ENCODE measurements at places on chromosomes 13 and 19.
A peak's percentile ranks its signal among the peaks of the same experiment; 100 is the strongest.

- no peak for DNase-seq
Measured at GRCh38 chr19:6424195-6424938, at the start of gene KHSRP. Gene KHSRP, minus strand, starts transcription at chr19:6424811. Its CDS starts 110 bp downstream, at chr19:6424701.

GRCh38 chr13:100382785-100383184, 205.8 kb downstream of the GGACT start:
- DNase-seq = no peak

DNA sequence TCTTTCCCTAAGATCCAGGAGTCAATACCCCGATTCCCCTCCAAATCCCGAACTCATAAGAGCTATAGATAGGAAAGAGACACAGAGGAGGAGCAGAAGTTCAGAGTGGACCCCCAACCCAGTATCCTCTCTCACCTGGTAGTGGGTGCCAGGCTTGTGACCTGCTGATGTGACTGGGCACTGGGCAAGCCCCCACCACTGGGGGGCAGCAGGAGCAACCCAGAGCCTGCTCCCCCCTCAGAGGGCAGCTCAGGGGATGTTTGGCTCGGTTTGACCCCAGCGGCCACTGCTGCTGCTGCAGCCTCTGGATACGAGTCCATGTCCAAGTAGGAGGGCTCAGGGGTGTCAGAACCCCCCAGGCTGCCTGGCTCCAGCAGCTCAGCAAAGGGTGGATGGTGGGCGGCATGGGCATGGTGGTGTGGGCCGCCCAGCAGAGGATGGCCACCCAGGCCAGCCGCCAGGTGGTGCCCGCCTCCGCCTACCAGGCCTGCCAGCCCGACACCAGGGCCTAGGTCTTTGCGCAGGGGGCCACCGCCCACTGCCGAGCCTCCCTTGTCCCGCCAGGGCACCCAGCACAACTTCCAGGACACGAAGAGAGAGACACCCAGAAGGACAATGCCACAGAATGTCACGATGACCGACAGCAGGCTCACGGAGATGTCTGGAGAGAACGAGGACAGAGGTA, 7.4 kb downstream of the SYT3 start:
- no peak for DNase-seq

- DNase-seq = no peak
Measured at GRCh38 chr19:35011091-35011689, 11.1 kb downstream of the GRAMD1A start.

GRCh38 chr19:7679771-7680605, 645 bp upstream of the TRAPPC5 start:
- DNase-seq = no peak

GRCh38 chr13:44870456-44870929, 118.8 kb downstream of the NUFIP1 start:
- DNase-seq = no peak

DNA sequence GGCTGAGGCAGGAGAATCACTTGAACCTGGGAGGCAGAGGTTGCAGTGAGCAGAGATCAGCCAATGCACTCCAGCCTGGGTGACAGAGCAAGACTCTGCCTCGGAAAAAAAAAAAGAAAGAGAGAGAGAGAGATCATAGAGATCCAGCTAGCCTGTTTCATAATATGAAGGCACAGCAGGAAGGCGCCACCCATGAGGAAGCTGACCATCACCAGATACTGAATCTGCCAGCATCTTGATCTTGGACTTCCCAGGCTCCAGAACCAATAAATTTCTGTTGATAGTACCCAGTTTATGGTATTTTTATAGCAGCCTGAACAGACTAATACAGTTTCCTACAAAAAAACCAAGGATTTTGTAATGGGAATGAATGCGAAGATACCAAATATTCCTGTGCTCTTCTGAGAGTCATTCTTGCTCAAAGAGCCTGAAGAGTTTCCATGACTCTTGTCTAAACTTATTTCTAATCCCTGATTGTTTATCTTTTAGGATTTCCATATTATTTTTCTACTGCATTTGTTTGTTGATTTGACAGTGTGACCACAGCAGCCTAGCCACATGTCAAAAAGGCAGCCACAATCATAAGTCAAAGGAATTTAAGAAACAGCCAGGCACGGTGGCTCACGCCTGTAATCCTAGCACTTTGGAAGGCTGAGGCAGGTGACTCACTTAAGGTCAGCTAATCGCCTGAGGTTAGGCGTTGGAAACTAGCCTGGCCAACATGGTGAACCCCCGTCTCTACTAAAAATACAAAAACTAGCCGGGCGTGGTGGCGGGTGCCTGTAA, 37.7 kb upstream of the PDCD5 start:
- DNase-seq = no peak

GRCh38 chr19:55146078-55146704, 2.8 kb downstream of the TNNT1 start:
- no peak for DNase-seq

DNA sequence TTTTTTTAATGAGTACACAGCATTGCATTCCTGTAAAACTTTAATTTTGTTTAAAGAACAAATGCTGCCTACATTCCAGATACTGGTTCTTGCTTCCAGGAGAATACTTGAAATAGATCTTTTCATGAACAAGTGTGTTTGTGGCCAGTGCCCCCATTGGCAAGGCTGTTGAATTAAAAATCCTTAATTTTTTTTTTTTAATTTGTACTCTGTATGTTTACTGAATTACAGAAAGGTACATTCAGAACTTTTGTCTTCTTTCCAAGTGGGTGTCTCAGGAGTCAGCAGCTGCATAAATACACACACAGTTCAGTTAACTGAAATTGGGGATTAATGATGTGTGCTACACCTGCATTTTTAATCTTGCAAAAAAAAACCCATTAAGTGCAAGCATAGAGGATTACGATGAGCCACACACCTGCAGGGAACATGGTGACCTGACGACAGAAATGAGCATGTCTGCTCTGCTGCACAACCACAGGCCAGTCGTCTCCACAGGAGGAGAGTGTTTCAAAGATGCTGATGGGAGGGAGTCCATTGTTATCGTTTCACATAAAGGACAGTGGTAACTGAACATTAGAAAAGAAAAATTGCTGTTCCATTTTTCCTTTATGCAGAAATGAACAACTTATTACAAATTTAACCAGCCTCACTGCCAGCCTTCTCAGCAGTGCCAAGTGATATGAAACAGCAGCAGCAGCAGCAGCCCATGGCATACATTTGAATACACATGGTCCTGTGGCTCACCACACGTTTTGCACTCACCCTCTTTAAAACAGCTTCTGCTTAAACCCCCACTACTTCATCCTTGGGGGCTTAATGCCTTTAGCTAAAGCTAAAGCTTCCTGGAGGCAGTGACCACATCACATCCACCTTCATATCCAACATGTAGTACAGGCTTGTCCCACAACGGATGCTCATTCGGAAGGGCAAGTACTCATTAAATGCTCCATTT, 72.3 kb upstream of the RFC3 start:
- no peak for DNase-seq

- no peak for DNase-seq
Measured at GRCh38 chr19:11423791-11424181, 4.7 kb upstream of the RGL3 start.

DNA sequence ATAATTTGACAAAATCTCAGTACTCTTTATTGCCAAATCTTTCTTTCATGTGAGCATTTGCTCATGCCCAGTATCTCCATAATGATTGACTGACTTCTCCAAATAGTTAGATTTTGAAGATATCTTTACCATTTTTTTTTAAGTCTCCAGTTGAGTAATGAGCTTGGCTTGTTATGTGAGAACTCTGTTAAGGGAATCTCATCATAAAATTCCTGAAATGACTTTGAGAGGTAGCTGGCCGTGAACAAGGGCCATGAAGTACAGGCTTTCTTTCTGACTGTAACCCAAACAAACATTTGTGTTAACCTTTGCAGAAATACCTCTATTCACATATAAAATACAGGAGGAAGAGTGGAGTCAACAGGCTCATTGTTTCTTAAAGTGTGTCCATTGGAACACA, 449.7 kb downstream of the IRS2 start:
- DNase-seq = no peak

DNA sequence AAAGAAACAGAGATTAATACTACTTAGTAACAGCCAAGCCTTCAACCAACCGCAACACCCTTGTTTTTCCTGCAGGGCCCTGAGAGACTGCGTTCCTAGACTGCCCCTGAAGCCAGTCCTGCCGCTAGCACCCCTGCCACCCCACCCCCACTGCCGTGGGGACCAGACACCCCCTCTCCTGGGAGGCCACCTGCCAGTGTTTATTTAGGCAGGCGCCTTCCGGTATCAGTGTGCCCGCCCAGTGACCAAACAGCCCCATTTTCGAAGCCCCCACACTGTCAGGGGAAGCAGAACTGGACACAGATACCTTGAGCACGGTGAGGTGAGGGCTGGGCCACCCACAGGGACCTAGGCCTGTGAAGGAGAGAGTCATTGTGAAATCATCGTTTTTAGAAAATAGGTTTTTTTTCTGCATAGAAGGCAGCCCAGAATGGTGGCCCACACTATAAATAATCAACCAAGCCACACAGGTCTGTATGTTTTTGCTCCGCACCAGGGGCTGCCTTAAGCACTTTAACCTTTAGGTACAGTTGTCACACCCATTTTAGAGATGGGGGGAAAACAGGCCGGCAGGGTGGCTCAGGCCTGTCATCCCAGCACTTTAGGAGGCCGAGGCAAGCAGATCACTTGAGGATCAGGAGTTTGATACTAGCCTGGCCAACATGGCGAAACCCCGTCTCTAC, 3.5 kb upstream of the TLE5 start:
- DNase-seq = no peak

GRCh38 chr19:16587833-16588823, 15.9 kb upstream of the SLC35E1 start:
- DNase-seq = peak; percentile 28

DNA sequence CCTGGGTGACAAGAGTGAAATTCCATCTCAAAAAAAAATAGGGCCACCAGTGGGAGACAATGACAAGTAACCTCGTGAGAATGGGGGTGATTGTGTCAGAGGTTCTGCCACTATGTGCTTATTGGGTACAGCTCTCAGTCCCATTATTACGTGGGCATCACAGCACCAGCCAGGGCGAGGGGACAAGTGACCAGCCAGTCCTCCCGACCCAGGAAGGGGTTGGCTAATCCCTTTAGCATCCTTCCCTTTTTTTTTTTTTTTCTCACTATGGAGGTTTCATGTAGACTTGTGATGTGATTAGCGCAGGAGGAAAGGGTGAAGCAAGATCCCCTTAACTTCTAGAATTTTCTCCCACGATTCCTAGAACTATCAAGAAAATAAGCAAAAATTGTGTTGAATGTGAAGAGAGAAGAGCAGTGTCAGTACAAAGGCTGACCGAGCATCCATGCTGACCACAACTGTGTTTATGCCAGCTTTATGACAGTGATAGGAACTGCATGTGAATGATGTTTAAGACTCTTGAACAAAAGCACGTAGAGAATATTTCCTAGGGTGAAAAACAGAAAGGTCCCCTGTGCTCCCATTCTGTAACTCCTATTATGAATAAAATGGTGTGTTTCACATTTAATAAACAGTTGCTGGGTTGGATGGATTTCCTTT, 50.0 kb downstream of the ALOX5AP start:
- no peak for DNase-seq

- DNase-seq = no peak
Measured at GRCh38 chr19:47699360-47699917, 13.8 kb upstream of the EHD2 start.

- no peak for DNase-seq
Measured at GRCh38 chr13:20420938-20421337, 104.7 kb downstream of the CRYL1 start.

- no peak for DNase-seq
Measured at GRCh38 chr19:10797078-10797477, 38.9 kb downstream of the TMED1 start.

- DNase-seq = no peak
Measured at GRCh38 chr19:8731428-8732169, 10.2 kb downstream of the OR2Z1 start.

GRCh38 chr19:15995536-15995935, 46.7 kb downstream of the OR10H4 start:
- no peak for DNase-seq

- no peak for DNase-seq
Measured at GRCh38 chr13:90552702-90553101, 794.8 kb upstream of the MIR17HG start.

DNA sequence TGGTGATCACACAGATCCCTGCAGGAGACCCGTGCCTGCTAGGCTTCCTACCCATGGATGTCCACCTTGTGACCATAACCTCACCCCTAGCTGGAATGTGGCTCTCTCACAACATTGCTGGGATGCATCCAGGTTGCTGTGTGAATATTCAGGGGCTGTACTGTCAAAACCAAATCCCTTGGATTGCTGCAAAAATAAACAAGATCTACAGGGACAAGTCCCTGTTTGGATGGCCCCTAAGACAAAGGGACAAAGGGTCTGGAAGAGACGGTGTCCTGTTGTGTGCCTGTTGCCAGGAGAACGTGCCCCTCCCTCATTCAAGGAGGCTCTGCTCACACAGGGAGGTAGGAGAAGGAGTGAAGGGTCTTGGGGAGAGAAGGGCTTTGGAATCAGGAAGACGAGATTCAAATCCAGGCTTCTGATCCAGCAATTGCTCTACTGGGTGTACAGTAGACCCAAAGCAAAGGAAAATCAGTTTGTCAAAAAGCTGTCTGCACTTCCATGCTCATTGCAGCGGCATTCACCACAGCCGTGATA, 89.2 kb upstream of the WASF3 start:
- DNase-seq = no peak

- no peak for DNase-seq
Measured at GRCh38 chr13:39144941-39145533, 106.8 kb downstream of the NHLRC3 start.

DNA sequence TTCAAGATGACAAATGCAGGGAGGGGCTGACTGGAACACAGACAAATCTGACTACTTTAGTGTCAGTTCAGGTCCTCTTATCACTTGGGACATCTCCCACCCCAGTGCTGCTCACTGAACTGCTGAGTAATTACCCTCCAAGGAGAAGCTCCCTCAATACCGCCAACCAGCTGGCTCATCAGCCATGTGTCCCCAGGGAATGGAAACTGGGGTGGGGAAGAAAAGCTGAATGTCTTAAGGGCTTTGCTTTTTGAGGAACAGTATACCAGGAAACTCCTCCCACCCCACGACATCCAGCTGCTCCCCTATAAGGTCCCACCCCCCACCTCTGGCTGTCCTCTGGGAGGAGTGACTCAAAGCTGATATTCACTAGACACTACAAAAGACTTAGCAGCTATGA, 2.0 kb downstream of the ZNF823 start:
- DNase-seq = no peak

DNA sequence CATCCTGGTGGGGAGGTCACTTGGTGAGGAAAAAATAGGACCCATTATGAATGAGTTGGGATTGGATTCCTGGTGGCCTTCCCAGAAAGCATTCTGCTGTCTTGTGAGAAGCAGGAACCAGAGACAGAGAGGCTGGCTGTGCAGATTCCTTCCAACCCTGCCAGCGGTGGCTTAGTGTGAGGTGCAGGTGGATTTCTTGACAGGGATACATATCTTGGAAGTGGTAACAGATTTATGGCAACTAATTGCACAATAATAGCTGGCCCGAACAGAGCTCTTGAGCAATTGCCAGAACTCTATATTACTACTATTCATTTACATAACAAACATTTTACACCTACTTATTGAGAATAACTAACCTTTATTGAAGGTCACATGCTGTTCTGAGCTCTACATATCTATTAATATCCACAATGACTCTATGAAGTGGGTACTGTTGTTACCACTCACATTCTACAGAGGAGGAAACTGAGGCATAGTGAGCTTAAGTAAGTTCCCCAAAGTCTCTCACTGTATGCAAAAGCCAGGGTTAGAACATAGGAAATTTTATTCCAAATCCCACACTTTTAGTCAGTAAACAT, 173.9 kb upstream of the SERP2 start:
- no peak for DNase-seq

GRCh38 chr13:39016087-39016486, 21.8 kb downstream of the PROSER1 start:
- no peak for DNase-seq

All from activated CD4-positive, CD25-positive, alpha-beta regulatory T cell treated with anti-CD3 and anti-CD28 coated beads, Interleukin-2, amount 50 U/mL, for 16 hours (primary cell).